Suppressor macrophage treated with lipopolysaccharide for 4 hours (primary cell): ENCODE measurements at places on chromosomes 12 and 14.

DNA sequence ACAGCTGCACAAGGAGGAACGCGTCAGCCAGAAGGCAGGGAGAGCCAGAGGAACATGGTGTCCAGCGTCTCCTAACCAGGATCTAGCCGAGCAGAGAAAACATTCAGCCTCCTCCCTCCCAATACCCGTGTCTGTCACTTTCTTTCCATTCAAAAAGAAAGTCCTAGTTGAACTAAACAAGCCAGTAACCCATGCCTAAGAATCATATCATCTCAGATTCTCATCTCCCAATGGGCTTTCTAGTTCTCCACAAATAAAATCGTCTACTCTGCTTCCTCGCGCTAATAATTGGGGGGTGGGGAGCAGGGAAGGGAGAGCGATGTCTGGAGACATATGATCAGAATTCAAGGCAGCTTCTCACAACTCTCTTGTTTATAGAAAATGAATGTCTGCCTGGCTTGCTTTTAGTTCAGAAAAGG, 7.4 kb downstream of the NKX2-1 start:
- no peak for DNase-seq

DNA sequence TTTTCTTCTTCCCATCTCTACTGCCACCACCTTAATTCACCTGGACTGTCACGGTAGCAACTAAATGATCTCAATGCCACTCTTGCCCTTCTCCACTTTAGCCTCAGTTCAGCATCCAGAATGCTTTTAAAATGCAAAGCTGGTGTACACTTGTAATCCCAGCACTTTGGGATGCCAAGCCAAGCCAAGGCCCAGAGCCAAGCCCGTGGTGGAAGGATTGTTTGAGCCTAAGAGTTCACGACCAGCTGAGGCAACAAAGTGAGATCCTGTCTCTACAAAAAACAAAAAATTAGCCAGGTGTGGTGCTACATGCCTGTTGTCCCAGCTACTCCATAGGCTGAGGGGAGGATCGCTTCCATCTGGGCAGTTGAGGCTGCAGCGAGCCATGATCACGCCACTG, 5.9 kb downstream of the CIPC start:
- no peak for DNase-seq

- peak; percentile 2 for DNase-seq
Observed at GRCh38 chr14:27528328-27528727, 930.5 kb upstream of the NOVA1 start.

GRCh38 chr12:21666722-21667121, 9.1 kb upstream of the LDHB start:
- DNase-seq, result no peak

- no peak for DNase-seq
Observed at GRCh38 chr12:108779998-108780688, 48.8 kb upstream of the CORO1C start.

GRCh38 chr14:91140672-91141071, 26.8 kb downstream of the DGLUCY start:
- peak; percentile 8 for DNase-seq

GRCh38 chr12:123939716-123940626, 32.7 kb downstream of the CCDC92 start:
- DNase-seq, result no peak

- DNase-seq, result no peak
Observed at GRCh38 chr12:63006536-63006935, 71.6 kb upstream of the PPM1H start.
